T1000 (cell line): ENCODE measurements at places on chromosomes 1 and 21.
A peak's percentile ranks its signal among the peaks of the same experiment; 100 is the strongest.

- no peak for DNase-seq
Measured at GRCh38 chr21:33663241-33663640, 20.9 kb downstream of the ITSN1 start.

GRCh38 chr1:210405316-210405715 lies 76.6 kb downstream of the HHAT start:
- no peak for DNase-seq

DNA sequence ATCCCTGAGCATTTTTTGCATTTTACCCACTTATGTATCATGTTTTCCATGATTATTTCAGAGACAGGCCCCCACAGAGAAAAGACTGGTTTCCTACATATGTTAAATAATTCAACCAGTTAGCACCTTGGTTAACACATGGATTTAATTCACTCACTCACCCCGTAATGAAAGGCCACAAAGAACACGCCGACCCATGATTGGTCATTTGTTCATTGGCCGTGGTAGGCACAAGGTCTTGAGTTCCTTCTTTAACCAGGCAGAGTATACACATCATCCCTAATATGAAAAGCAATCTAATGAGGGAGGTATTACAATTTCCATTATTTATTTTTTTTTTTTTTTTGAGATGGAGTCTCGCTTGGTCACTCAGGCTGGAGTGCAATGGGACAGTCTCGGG lies 50.6 kb downstream of the RPS6KA1 start:
- no peak for DNase-seq

DNA sequence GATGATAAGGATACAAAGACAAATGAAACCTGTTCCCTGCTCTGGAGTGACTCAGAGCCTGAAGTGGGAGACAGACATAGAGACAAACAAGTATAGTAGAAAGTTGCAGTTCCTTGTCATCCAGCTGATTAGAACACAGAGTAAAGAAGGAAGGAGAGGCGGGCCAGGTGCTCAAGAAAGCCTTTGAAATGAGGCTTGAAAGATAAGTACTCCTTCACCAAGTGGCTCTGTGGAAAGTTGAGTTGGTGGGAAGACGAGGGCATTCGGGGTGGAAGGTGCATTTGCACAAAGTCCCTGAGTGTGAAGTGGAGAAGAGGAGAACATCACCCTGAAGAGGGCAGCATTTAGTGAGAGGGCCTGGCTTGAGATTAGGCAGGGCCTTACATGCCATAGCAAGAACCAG lies 17.0 kb downstream of the MARK1 start:
- no peak for DNase-seq

GRCh38 chr1:52629667-52630066 lies 3.3 kb upstream of the SHISAL2A start:
- DNase-seq: no peak

- no peak for DNase-seq
Measured at GRCh38 chr1:154502066-154502743, at the start of the genes SHE and TDRD10. Gene SHE, minus strand, starts transcription at chr1:154502412. Its CDS starts 386 bp downstream, at chr1:154502026. Gene TDRD10, plus strand, starts transcription at chr1:154502219. Its CDS starts 4,685 bp downstream, at chr1:154506904.

DNA sequence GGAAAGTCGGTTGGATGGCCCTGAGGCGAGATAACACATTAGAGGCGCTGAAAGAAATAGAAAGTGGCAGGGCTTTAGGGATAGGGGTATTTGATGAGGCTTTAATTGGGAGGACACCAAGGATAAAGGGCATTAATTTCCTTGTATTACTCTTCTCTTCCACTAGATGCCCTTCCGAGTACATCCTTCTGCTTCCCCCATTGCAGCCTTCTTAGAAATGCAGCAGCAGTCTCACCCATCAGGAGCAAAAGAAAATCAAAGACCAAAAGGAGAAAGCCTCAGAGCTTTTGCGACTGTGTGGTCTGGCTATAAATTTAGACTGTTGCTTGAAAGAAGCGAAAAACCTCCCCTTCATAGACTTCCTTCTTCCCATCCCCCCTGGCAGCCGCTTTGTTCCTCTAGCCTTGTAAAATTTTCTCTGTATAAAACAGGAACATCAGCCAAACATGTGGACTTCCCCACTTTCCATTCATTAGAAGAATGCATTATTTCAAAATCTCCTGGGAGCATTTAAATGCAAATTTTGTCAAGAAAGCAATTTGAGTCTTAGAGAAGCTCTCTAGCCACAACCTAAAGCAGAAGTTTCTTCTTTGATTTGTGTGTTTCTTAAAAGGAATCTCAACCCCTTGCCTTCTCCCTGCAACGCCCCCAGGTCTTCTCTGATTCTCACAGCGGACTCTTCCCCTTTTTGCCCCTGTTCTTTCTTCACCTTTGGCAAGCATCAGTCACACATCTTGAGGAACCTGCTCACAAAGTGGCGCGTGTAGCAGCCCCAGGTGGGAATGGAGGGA lies 76.6 kb downstream of the NDUFS5 start:
- DNase-seq: peak; percentile 30

DNA sequence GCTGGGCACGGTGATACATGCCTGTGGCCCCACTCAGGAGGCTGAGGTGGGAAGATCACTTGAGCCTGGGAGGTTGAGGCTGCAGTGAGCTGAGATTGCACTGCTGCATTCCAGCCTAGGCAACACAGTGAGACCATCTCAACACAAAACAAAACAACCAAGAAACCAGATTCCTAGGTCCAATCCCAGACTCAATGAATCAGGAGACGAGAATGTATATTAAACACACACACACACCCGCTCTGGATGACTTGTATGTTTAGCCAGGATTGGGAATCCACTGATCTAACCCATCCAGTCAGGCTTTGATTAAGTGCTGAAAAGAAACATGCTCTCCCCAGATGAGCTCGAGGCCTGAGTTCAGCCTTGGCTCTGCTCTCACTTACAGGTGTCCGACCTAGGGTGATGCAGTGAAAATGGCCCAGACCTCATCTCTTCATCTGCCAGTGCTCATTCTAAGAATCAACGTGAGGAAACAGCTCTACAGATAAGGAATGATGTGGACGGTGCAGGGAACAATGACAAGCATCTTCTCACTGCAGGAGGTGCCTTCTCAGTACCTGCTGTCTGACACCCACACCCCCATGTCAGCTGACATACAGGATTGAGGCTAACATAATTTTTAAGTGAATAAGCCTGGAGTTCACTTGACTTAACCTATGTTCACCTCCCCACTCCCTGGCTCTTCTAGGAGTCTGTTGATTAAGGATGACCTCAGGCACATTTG lies 15.3 kb upstream of the SRSF4 start:
- no peak for DNase-seq

- no peak for DNase-seq
Measured at GRCh38 chr1:43235451-43236121, 34.2 kb upstream of the TMEM125 start.

DNA sequence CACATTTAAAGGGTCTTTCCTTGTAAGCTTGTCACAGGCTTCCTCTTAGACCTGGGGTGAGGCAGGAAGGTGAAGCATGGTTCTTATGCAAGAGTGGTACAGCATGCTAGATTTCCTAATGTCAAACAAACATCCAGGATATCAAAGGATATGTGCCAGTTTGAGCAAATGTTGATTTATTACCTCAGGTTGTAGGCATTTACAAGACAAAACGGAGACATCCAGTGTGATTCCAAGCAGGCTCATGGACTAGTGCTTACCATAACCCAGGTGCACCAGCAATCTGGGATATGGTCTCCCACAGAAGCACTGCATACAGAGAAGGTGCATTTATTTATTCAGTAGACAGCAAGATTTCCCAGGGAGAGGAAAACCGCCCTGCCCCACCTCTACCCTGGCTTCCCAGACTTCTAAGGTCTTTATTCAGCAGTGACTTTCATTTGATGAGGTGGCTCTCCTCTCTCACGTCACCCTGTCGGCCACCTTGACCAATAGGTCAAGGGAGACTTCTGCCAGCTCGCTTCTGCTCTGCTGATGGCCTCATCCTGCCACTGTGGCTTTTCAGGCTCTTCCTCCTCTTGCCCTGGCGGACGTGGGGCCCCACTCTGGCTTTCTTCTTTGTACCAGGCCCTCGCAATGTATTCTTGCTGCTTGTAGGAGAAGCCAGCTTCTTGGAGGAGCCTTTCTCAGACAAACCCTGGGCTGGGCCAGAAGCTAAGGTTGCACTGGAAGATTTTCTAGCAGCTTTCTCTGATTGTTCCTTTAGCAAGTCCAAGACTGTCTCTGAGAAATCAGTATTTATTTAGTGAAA lies 25.6 kb downstream of the HHIPL2 start:
- DNase-seq: no peak

- no peak for DNase-seq
Measured at GRCh38 chr21:41993744-41994143, 16.4 kb downstream of the ZBTB21 start.

- DNase-seq: no peak
Measured at GRCh38 chr1:54404939-54405897, 976 bp downstream of the SSBP3 start.

DNA sequence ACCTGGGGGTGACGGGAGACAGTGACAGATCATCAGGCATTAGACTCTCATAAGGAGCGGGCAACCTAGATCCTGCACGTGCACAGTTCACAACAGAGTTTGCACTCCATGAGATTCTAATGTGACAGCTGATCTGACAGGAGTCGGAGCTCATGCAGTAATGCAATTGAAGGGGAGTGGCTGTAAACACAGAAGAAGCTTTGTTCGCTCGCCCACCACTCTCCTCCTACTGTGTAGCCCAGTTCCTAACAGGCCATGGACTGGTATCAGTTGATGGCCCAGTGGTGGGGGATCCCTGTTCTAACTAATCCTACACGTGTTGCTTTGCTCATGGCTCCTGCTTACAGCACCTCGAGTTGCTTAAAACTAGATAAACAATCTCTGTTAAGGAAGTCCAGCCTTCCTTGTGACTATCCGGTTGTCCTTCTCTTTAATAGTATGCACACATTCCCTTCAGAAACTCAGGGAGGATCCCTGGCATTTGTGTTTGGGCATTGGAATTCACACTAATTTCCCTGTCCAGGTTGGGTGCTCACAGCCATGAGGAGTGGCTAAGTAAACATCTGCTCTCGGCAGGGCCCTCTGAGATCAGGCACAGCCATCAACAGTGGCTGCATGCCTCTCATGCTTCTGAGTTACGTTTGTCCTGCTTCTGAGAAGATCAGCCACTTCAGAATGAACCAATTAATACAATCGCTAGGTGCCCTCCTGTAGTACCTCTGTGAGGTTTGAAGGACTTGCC lies 21.1 kb upstream of the F3 start:
- no peak for DNase-seq

DNA sequence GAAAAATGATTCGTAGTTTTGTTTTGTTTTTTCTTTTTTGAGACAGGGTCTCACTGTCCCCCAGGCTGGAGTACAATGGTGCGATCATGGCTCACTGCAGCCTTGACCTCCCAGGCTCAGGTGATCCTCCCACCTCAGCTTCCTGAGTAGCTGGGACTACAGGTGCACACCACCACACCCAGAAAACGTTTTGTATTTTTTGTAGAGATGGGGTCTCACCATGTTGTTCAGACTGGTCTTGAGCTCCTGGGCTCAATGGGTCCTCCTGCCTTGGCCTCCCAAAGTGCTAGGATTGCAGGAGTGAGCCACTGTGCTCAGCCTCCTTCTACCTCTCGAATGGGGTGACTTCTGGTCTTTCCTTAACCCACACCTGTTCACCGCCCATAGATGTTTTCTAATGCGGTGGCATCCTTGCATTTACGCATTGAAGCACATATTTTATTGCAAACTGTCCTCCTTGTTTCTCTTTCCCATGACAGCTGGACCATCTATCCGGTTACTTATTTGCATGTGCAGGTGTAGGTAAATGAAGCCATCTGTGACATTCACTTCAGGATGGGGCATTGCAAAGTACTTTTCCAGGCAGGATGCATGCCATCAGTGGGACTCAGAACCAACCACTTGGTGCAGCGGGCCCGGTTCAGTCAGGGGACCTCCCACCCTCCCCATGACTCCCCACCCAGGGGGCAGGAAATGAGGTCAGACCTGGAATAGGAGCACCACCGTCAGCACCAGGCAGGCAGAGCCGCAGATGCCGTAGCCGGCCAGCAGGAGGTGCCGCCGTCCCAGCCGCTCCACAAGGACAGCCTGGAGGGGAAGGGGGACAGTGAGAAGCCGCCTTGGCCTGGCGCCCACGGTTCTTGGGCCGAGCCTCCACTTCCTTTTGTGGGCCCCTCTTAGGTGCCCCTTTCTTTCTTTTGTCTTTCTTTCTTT lies 16.5 kb downstream of the SLC2A7 start:
- DNase-seq: no peak

- DNase-seq: no peak
Measured at GRCh38 chr1:91761295-91761721, 124.6 kb downstream of the TGFBR3 start.

DNA sequence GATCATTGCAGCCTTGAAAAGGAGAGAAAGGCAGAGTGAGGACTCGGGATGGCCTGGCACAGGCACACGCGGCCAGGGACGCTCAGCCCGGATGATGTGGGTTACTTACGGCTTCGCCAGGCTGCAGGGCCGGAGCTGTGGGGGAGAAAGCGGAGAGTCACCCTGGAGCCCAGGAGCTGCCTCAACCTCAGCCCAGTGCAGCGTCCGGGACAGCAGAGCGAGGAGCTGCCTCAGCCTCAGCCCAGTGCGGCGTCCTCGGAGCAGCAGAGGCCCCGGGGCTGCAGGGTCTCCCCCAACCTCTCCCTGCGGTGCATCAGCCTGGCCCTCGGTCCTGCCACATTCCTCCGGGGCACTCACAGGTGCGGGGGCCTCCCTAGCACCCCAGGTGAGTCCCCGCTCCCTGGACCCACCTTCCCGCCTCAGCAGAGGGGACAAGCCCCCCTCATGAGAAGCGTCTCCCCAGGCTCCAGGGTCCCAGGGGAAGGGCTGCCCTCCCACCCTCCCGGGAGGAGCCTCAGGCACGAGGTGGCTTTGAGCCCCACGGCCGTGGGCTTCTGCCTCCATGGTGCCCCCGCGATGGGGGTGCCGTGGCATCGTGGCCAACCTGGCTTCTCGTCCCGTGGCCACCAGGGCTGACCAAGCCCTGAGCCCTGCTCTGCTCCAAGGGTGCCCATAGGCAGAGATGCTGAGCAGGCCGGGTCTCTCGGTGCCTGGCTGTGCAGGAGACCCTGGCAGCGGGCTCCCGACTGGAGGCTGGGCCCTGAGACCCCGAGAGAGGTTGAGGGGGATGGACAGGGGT lies 10.5 kb upstream of the RNF223 start:
- DNase-seq: no peak

- no peak for DNase-seq
Measured at GRCh38 chr1:11874258-11874562, 15.5 kb upstream of the NPPB start.

DNA sequence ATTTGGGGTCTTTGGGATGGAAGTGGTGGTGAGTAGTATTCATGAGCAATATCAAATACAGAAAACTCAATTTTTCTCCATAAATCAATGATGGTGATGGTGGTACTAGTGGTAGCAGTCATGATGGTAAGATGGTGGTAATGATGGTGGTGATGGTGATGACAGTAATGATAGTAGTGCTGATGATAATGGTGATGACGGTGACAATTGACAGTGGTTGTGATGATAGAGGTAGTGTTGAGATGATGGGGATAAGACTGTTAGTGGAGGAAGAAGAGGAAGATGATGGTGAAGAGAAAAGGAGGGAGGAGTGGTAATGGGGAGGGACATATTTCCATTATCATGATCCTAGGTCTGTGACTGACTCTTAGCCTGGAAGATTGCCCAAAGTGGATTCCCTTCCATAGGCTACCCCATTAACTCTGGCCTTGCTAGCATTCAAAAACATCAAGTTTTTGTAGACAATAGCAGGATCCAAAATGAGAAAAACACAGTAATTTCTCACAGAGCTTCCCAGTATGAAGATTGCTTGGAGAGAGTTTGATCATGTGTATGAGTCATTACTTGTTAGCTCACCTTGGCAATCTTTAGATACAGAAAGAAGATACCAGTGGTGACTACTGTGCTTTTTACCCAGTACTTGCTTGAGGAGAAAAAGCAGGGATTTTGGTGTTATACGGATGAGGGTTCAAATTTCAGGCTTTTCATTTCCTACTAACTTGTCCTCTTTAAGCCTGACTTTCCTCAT lies 93.9 kb downstream of the ATP1A1 start:
- no peak for DNase-seq

GRCh38 chr1:154446292-154446691 lies 41.1 kb downstream of the IL6R start:
- DNase-seq: peak; percentile 29
